ENCODE measurements at places on chromosomes 6 and 20. TPM values are rescaled to one million over a fixed set of nuclear protein-coding genes. Genes with fewer than 3 reads are reported as not detected.

- DNase-seq, result no peak
These were observed 45.9 kb downstream of the PTPRK start for GRCh38 chr6:128474481-128474880.

- peak; percentile 17 for DNase-seq
These were observed 362.6 kb downstream of the EPM2A start for GRCh38 chr6:145372671-145373151.

GRCh38 chr6:116925088-116925794 is 48.2 kb downstream of the RFX6 start:
- DNase-seq, result no peak

DNA sequence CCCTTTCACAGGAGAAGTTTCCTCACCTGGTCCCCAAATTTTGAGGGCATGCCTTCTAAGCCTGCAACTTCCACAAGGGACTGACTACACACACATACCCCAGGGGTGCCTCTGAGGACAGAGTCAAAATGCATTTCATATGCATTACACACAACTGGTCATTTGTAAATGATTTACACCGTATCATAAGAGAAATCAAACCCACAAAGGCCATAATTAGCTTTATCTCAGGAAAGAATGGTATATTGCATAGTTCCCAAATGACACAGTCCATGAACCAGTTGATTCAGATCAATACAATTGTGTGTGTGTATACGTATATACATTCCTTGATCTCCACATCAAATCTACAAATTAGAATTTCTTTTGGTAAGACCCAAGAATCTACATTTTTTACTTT is 203.3 kb upstream of the PRDM1 start:
- no peak for DNase-seq

DNA sequence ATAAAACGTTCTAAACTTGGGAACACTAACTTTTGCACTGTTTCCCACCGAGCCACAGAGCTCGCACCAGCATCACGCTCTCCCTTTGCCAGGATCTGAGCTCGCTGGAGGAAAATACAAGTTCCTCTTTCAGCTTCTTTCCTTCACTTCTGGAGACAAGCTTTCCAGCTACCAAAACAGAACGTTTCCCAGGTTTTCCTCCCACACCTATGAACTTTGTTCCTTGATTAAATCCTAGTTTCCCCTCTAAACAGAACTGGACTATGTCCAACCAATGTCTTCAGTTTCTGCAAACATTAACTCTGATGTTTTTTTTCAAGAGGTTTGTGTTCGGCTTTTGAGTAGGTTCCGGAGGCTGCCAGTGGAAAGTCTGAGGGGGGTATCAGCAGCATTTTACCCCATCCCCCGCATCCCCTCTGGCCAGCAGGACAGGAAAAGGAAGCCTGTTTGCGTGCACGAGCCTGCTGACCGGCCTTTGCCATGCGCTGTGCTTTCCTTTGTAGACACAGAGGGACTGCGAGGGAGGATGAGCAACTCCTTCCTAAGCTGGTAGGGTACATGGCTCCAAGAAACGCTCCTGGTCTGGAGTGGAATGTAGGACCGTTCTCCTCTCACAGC is 135.5 kb downstream of the LY86 start:
- no peak for DNase-seq

The DYNLT2 gene
- total RNA-seq, result 2.2 TPM

The GPR6 gene
- total RNA-seq, result not detected

The VEGFA gene
- 23.7 TPM for total RNA-seq

Data from activated CD4-positive, alpha-beta T cell treated with anti-CD3 and anti-CD28 coated beads, Interleukin-2, amount 10 ng/mL, durations not matched to agents 7 days and 5 days (primary cell).